CD4-positive, CD25-positive, alpha-beta regulatory T cell (primary cell): ENCODE measurements at places on chromosomes 12 and 14.

DNA sequence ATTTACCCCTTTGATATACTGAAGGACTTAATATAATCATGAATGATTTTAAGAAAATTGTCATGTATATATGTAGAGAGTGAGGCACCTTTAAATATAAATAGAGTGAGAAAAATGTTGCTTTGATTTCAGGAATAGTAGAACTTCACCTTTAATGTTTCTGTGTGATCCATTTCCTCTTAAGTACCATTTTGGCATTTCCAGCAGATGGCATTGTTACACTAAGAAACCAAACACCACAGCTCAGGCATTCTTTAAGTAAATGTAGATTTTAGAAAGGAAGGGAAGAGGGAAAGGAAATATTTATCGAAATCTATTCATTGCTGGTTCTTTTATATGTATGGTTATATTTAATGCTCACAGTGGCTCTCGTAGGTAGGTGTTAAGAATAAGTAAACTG lies 556.7 kb upstream of the FBXO33 start:
- DNase-seq, result no peak

DNA sequence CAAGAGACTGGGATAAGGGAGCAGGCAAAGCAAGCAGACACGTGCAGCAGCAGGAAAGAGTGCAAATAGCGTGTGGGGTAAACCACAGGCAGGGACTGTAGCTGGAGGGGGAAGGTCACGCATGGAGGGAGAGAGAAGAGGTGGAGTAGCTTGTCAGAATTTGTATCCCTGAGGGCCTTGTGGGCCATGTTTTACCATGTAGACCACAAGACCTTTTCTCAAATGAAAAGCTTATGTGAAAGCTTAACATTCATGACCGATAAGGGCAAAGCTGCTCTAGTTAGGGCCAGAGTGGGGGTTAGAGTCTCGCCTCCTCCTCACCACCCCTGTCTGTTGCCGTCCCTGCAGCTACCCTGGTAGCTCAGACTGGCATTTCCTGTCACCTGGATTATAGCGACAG lies 152.9 kb upstream of the E2F7 start:
- DNase-seq, result no peak

DNA sequence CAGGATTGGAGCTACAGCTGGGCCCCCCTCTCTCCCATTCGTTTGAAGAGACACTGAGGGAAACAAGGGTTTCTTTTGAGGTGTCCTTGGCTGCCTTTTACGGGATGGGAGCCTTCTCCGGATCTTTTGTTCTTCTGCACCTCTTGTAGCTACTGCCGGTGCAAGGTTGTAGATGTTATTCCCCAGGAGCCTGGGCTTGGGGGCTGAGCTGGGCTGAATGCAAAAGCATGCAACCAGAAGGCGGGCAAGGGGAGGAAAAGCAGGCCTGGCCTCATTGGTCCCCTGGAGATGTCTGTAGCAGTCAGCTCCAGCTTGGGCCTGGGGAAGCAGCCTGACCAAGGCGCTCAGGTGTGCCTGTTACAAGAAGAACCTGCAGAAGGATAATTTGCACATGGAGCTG lies 110.3 kb downstream of the GCH1 start:
- no peak for DNase-seq

- no peak for DNase-seq
Observed at GRCh38 chr14:71726580-71727021, 205.6 kb upstream of the RGS6 start.

GRCh38 chr12:95590775-95591174 lies 39.5 kb upstream of the USP44 start:
- DNase-seq, result no peak

GRCh38 chr12:106978035-106978800 lies 8.7 kb downstream of the MTERF2 start:
- no peak for DNase-seq

GRCh38 chr14:24130380-24130716 lies at the start of gene FITM1:
Gene FITM1 (plus strand): TSS chr14:24130659. CDS start chr14:24131564, 905 bp downstream.
- no peak for DNase-seq

GRCh38 chr12:64392221-64392620 lies 1.7 kb upstream of the C12orf56 start:
- no peak for DNase-seq

GRCh38 chr12:131264635-131265034 lies 310.9 kb downstream of the ADGRD1 start:
- no peak for DNase-seq

DNA sequence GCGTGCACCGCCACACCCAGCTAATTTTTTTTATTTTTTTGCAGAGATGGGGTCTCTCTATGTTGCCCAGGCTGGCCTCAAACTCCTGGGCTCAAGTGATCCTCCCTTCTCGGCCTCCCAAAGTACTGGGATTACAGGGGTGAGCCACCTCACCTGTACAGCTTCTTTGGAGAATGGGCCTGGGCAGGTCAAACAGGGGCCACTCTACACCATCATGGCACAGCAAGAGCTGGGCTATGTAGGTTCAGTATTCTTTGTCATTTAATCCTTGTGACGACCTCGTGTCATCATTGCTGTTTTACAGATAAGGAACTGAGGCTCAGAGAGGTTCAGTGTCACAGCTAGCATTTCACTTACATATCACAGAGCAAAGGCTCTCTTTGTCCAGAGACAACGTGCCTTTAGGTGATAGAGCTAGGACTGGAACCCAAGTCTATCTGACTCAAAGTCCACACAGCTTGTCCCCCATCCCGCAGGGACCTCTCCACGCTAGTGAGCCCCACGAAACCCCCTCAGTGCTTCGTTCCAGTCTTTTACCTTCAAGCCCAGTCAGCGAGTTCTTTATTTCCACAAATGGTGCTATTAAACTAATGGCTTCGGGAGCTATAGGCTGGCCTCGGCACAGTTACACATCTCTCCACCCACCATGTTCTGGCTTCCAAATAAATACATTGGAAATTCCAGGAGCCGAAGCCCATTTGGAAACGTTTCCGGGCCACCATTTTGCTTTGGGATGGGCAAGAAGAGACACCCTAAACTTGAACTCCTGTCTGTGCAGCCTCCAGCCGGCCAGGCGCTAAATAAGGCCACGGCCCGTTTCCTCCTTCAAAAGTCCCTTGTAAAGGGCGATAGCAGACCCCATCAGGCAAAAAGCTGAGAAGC lies 660 bp upstream of the MAP1LC3B2 start:
- no peak for DNase-seq

DNA sequence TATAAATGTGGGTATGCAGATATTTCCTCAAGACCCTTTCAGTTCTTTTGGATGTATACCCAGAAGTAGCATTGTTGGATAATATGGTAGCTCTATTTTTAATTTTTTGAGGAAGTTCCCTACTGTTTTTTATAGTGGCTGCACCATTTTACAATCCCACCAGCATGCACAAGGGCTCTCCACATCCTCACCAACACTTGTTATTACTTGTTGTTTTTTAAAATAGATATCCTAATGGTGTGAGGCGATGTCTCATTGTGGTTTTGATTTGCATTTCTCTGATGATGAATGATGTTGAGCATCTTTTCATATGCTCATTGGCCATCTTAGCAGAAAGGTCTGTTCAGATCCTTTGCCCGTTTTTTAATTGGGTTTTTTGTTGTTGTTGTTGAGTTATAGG lies 47.1 kb downstream of the DIP2B start:
- no peak for DNase-seq

GRCh38 chr14:53670701-53671100 lies 285.9 kb downstream of the BMP4 start:
- no peak for DNase-seq
